ENCODE measurements at places on chromosomes 7 and 10.

GRCh38 chr10:129704225-129704624, 237.2 kb downstream of the MGMT start:
- no peak for DNase-seq

GRCh38 chr10:93435621-93436397, 46.3 kb downstream of the MYOF start:
- DNase-seq = no peak

- DNase-seq = no peak
Observed at GRCh38 chr7:15867441-15867840, 181.0 kb upstream of the MEOX2 start.

DNA sequence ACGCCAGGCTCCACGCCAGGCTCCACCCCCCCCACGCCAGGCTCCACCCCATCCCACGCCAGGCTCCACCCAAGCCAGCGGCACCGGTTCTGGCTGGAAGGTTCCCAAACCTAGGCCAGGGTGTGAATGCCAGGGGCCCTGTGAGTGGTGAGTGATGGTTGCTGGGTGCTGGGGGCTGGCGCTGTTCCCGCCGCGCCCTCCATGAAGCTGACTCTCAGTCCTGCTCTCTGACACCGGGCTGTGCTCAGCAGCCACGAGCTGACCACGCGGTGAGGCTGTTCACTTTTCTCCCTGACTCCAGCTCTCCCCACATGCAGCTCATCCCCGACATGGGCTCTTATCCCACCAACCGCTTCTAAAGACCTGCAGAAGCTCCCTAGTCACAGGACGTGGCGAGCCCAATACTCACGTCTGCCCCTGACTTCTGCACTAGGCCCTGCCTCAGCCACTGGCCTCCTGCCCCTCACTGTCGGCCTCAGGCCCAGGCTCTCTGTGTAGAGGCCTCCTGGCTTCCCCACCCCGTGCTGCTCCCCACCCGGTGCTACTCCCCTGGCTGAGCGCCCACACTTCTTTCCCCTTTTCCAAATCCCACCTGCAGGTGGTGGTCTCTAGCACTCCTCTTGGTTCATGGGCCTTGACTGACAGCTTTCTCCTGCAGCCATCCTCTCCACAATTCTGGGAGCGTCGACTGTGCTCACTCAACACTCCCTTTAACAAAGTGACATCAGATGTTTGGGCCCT, 603.0 kb downstream of the PTPRN2 start:
- DNase-seq = no peak

DNA sequence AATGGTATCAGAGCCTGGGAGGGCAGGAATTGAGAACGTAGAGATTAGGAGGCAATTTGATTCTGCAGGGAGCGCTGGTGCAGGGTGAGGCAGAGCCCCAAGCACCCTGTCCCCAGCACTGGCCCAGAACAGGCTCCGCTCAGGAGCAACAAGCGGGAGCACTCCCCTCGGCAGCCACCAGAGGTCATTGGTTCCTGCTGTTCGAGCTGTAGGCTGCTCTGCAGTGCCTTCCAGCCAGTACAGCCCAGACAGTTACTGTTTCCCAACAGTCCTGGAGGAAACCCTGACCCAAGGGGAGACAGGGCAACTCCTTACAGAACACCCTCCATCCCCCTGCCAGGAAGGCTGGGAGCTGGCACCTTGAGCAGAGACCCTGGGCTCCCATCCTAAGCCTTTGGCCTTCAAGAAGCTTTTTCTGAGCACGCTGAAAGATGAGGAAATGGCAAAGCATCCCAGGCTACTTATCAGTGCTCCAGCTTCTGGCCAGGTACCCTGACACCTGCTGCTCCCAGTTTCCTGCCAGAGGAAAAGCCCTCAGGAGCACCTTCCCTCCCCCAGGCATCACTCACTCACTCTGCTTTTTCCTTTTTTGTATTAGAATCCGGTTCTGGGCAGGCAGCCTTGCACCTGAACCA, 71.2 kb upstream of the EFCAB10 start:
- DNase-seq = peak; percentile 79

Data from COR-L47 (cell line).